ENCODE measurements at places on chromosomes 2 and 18.

DNA sequence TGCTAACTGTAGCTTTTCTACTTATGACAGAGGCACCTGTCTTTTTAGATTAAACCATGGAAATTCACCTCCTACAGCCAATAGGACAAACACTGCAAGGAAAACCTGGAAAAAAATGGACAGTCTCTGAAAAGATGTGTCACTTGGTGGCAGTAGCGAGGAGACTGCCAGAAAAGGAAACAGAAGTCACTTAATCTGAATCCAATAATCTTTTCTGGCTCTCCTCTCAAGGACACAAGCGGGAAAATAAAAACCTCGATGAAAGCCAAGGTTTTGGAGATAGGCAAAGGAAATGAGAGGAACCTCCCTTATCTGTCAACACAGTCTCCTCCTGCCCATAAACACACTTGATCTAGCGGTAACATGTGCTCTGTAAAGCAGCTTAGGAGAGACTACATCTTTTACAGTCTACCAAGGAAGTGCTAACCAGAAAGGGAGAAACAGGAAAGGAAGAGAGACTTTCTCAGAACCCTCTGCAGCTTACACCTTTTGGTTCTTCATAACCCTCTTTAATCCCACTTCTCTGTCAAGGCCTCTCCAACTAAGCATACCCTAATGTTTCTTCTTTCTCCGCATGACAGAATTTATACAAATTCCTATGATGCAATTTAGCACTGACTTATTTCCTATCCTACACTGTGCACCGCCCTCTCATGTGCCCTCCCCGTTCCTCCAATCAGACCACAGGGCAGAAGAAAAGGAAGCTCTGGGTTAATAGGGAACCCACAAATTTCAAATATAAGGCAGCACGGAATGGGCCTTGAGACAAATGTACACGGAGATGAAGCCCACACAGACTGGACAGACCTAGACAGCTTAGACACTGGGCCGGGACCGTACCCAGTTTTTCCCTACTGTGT is 52.8 kb downstream of the CLASP1 start:
- DNase-seq: no peak

DNA sequence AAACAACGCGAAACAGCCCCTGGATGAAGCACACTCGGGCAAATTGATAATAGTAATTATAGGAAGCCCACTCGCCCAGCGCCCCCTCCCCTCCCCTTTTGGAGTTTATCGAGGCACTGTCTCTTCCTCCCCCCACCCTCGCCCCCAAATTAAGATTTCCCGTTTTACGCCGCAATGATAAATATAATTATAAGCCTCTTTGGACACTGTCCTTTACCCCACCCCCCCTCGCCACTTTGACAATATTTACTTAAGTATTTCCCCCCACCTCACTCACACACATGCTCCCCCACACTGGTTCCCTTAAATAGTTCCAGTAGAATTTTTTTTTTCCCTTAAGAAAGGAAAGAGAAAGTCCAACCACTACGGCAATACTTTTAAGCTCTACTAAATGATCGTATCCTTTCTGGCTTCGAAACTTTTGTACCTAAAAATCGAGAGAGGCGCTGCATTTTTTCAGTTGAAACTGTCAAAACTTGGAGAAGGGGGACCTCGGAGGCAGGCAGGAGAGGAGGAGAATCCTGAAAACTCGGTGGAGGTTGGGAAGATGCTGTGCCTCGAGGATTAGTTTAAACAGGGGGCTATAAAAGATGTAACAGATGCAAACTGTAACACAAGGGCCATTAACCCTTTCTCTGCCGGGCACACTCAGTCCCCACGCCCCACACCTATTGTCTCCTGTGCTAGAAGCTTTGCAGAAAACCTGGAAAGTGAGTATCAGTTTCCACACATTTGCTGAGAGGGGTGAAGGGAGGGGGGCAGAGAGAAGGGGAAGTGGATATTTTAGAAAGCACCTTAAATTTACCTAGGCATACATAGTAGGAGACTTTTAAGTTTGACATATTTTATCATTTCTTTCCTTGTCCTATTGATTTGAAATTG is 1.8 kb downstream of the ZEB2 start:
- DNase-seq: no peak

- DNase-seq: no peak
Measured at GRCh38 chr2:204135752-204136151, 199.2 kb downstream of the ICOS start.

DNA sequence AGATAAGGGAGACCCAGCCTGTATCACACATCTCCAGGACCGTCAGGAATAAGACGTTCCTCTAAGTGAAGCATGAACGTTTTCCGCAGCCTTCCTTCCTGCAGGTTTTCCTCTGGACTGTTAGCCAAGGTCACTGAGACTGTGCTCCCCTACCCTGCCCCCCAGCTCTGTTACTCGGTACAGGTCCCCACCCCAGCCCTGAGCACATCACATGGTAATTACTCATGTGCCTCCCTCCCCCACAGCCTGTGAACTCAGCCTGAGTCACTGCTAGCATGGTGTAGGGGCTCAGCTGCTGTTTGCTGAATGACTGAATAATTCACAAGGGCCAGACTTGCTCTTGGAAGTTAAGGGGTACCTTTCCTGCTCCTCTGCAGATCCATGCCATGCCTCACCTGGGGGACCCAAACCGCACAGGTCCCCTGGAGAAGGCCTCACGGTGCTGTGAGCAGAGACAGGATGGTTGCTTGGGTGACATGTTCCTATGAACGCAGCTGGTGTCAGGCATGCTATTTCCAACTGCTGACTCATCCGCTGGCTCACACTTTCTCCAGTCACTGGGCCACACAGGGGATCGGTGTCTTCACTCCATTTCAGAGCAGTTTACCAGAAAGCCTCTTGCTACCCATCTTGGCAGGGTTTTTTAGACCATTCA is 88.2 kb downstream of the PLB1 start:
- DNase-seq: no peak

Measured in stimulated activated CD8-positive, alpha-beta memory T cell treated with anti-CD3 and anti-CD28 coated beads, Interleukin-15, amount 100 ng/mL, for 1 hour (primary cell).